Islet precursor cell (in vitro differentiated cells): ENCODE measurements at places on chromosomes 3 and 15.

GRCh38 chr3:83230376-83230775, 1468.9 kb upstream of the GBE1 start:
- no peak for DNase-seq

- peak; percentile 68 for DNase-seq
Measured at GRCh38 chr15:40471105-40471807, 472 bp downstream of the CHST14 start.

DNA sequence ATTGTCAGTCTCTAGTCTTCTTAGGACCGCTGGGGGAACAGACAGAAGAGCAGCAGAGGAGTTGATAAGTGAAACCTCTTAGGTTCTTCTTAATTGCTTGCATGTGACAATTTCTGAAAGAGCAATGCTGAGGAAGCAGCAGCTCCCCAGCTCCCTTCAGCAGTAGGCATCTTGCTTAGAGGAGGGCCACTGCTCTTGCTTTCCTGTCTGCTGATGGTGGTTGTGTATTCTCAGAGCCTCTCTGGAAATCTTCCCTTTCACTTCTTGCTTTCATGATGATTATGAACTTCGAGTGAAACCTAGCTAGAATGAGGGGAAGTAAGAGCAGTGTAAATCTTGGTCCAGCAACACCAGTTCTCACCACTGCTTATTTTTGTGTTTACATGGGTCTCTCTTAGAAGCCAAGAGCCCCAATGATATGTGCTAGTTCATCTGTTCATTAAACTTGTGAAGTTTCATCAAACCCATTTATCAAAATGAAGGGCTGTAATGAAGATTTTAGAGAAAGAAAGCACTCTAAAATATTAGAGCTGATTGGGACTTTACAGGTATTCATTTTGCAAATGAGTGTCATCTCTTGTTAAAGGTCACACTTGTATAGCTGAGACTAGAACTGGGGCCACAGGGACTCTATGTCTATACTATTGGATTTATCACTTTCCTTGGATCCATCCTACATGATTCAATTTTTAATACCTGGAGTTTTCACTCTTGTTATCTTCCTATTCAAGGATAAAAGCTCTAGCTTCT, 246.7 kb downstream of the LPP start:
- no peak for DNase-seq

DNA sequence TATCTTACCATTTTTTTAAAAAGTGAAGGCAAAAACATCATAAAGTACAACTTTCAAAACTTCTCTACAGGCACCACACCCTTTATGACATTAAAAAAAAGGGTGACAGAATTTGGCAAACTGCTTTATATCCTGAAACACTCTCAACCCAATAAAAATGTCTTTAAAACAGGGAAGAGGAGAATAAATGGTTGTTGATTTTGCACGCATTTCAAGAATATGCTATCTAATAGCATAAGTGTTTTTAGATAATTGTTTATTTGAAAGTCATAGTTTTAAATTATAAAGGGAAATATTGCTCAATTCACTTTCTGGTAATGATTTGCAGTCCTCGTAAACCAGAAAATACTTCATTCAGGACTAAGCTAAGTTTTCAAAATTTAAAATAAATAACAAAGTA, 1.7 kb upstream of the PCOLCE2 start:
- DNase-seq: no peak

GRCh38 chr3:167776066-167776685, 40.7 kb downstream of the SERPINI1 start:
- no peak for DNase-seq

DNA sequence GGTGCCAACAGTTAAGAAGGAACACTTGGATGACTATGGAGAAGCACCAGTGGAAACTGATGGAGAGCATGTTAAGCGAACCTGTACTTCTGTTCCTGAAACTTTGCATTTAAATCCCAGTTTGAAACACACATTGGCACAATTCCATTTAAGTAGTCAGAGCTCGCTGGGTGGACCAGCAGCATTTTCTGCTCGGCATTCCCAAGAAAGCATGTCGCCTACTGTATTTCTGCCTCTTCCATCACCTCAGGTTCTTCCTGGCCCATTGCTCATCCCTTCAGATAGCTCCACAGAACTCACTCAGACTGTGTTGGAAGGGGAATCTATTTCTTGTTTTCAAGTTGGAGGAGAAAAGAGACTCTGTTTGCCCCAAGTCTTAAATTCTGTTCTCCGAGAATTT, 3.0 kb downstream of the SKIL start:
- DNase-seq: no peak

DNA sequence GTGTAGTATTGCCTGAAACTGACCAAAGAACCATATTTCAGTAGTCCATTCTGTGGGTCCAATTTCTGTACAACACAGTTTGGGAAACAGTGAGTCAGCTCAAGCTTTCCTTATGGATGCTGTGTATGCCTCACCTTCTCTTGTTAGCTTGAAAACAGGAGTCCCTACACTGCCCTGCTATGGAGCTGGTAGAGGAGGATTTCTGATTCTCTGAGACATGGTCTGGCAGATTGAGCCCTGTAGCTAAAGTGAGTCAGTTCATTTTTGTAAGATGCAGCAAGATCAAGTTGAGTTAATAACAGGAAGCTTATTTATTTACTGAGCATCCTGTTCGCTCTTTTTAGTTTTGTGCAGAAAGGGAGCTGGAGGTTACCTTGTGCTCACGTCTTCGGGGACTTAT, 424.1 kb upstream of the RBMS3 start:
- DNase-seq: no peak

DNA sequence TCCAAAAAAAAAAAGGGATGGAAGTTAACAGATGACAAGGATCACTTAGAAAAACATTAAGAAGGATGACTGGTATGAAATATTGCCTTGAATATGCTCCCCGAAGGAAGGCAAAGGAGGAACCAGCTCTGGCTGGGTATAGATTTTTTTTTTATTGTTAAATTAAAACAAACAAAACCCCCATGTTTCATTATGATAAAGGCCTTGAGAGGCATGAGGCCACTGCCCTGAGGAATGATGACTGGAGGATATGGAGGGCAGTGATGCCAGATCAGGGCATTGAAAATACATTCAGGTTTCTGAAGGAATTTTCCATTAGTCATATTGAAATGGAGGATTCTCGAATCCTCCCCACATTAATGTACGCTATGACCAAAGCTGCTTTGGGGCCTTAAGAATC, 120.9 kb downstream of the ADAMTS9 start:
- DNase-seq: no peak

DNA sequence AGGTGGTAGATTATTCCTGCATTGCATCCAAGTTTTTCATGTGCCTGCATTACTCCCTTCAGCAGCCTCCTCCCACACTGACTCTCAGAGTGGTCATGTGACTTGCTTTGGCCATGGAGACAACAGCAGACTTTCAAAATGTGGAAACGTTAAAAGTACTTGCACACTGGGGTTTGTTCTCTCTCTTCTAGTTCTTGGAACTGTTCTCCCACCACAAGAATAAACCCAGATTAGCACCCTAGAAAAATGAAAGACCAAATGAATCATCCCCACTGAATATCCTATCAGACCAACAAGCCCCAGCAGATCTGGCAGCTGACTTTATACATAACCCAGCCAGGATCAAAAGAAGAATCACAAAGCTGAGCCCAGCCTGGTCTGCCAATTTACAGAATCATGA, 398.5 kb downstream of the VPS13C start:
- no peak for DNase-seq

- DNase-seq: peak; percentile 61
Measured at GRCh38 chr15:85024509-85025336, 43.1 kb downstream of the PDE8A start.

DNA sequence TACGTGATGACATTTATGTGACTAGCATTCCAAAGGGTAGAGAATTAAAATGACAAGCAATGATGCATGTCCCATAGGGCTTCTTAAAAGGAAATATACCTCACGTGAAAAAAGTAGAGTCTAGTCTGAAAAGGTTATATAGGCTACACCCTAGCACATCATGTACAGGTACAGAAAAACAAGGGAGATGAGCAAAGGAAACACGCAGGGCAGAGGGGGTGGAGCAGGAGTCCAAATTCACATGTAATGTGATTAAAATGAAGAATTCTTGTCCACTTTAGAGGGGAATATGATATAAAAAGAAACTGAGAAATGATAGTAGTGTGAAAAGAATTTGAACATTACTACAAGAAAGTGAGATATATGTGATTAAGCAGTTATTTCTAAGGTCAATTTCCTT, 59.4 kb downstream of the HACD2 start:
- DNase-seq: no peak

DNA sequence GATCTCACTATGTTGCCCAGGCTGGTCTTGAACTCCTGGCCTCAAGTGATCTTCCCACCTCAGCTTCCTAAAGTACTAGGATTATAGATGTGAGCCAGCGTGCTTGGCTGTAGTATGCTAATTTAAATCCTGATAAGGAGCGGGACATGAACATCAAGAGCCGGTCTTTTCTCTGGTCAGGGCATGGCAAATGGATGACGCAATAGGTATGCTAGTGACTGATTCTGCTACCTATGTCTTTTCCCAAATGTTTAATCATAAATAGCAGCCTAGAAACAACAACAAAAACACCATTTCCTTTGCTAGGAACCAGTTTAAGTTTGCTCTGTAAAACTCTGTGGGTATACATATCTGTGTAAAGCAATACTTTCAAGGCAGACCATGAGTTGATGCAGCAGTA, 64.7 kb downstream of the STARD9 start:
- DNase-seq: no peak

- no peak for DNase-seq
Measured at GRCh38 chr3:13628841-13629551, 80.1 kb downstream of the FBLN2 start.

DNA sequence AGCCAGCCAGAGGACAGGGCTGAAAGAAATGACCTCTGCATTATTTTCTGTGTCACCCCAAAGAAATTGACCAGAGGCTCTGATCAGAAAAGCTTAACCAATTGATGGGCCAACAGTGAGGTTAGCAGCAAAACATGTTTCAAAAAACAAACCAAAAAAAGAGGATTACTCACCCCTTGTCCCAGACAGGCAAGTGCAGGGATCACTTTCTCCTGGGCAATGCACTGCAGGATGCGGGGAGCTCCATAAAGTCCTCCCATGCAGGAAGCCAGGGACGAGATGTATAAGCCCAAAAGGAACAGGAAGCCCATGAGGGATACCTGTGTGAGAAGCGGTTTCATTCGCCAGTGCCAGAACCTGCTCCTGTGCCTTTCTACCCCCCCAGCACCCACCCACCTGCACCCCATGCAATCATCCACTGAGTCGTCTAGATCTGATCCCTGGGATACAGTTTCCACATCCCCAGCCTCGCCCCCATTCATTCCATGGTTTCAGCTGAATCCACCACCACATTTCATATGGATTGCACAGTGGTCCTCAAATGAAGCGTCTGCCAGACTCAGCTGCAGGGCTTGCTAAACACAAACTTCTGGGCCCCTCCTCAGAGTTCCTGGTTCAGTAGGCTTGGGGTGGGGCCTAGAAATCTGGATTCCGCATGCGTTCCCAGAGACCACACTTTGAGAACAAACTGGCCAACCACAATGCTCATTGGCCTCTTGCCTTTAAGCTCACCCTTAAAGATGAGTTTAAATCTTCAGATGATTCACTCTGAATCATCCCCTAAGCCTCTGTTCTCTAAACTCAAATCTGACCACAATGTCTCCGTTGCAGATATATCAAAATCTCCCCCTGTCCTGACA, 54.4 kb upstream of the HEG1 start:
- DNase-seq: no peak

DNA sequence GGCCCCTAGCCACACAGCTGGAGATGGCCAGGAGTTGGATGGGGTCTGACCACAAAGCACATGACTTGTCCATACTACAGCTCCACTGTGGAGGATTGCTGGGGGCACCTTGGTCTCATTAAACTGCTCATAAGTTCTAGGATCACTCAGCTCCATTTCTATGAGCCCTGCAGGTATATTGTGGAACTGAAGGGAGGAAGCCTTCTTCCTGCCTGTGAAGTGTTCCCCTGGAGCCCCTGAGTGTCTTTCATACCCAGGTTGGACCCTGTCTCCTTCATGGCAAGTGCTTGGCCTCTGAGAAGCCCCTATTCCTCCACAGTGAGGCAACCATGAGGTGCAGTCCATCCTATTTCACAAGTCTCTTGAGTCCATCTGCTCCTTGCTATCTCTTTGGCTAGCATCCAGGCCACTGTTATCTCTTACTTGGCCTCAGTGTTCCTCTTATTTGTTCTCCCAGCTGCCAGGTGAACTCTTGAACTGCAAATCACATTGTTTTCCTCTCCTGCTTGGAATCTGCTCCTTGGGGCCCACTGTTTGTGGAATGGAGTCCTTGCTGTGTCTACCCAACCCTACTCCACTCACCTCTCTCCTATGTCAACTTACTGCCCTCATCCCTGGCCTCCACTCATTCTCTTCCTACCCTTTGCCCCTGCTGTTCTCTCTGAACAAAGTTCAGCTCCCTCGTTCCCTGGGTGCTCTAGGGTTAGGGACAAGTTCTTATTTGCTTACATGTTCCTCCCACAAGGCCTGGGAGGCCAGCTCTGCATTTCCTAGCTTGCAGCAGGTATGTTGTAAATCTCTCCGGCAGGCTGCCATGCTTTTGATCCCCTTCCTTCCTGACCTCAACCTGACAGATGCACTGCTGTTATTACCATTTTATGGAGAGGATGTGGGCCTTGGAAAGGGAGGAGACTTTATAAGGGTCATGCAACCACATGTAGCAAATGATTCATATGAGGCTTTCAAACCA, 1.2 kb downstream of the ACOX2 start:
- DNase-seq: peak; percentile 44

GRCh38 chr3:112233083-112233482, 60.9 kb downstream of the SLC9C1 start:
- no peak for DNase-seq

DNA sequence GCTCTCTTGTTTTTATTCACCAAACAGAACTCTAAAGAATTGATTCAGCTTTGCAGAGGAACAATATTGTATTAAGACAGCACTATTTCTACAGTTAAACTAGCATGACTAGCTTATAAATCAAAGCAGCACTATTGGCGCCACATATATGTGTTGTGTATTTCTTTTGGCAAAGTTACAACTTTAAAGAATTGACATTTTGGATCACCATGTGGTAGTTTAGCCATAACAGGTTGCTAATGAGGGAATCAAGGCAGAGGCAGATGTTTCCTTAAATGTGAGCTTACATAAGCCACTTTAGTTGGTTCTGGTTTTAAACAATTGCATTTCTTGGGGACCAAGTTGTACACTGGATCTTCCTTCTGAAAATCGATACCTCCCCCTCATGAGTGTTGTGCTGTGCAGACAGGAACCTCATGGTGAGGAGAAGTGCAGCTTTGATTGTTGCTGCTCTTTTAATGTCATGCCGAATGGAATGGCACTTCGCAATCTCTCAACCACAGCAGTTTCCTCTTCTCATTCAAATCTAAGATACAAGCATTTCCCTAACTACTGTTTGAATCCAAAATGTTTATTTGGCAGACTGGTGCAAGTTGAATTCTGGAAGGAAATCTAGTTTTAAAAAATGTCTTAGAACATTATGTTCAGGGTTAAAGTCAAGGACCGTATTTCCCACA, 151.2 kb downstream of the MYRIP start:
- no peak for DNase-seq

- no peak for DNase-seq
Measured at GRCh38 chr3:15207836-15208504, 1.9 kb downstream of the CAPN7 start.

- DNase-seq: peak; percentile 79
Measured at GRCh38 chr15:58398071-58398470, 33.7 kb upstream of the LIPC start.

- peak; percentile 67 for DNase-seq
Measured at GRCh38 chr3:144189044-144189443, 217.4 kb downstream of the DIPK2A start.

- DNase-seq: no peak
Measured at GRCh38 chr15:39936681-39937080, 2.8 kb downstream of the EIF2AK4 start.

GRCh38 chr3:172203522-172204258, 164.3 kb downstream of the FNDC3B start:
- DNase-seq: no peak

- DNase-seq: no peak
Measured at GRCh38 chr15:47548231-47548630, 169.1 kb upstream of the SEMA6D start.
